ENCODE measurements at places on chromosomes 2 and 18. TPM values are rescaled to one million over a fixed set of nuclear protein-coding genes. Genes with fewer than 3 reads are reported as not detected.

DNA sequence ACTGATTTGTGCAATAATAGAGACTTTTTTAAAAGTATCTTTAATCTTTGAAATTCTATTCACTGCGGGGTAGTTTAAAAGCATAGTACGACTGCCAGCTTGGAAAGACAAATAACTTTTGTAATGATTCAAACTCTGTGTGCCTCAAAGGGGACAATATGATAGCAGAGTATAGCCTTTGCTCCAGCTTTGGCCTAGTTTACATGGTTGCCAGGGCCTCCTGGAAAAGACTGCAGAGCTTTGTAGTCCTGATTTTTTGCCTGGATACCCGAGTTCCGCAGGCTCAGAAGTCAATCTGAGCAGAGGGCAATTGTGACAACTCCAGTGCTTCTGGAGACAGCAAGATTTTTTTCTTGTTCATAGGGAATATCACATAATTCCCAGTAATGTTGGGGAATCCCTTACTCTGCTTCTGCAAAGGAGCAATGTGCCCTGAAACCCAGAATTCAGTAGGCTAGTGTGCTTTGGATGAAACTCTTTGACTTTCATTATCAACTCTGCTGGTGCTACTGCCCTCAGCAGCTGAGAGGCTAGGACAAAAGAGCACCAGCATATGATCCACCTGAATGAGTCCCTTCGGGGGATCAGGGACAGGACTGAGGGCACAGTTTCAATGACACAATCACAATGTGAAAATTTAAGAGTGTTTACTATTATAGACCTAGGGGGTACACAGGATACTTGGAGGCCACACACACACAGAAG, 768.1 kb downstream of the TMEM182 start:
- no peak overlapping the region for H3K4me3 ChIP-seq
- H3K4me1 ChIP-seq, result no peaks in the 10 kb centered on the region
- no peak for DNase-seq
- no peaks in the 10 kb centered on the region for H3K36me3 ChIP-seq
- no peak overlapping the region for H3K27ac ChIP-seq

DNA sequence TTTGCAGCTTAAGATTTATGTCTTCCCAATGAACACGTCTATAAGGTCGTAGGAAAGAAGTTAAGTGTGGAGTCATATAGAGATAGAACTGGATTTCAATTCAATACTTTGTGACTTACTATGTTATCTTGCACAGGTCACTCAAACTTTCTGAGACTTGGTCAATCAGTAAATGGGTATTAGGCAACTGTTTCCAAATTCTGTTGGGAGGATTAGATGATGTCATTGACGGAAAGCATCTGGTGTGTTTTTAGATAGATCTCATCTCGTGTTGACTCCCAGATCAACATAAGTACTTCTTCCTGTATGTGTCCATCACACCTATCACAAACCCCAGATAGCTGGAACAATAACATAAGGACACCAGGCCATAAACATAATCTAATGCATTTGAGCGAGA, 771.1 kb upstream of the FANCL start:
- H3K27me3 ChIP-seq, result no peaks in the 10 kb centered on the region
- no peak overlapping the region for H3K27ac ChIP-seq
- no peak for DNase-seq

Gene HAUS1
- total RNA-seq, result 20.9 TPM

Gene ASIC4
- total RNA-seq, result not detected

DNA sequence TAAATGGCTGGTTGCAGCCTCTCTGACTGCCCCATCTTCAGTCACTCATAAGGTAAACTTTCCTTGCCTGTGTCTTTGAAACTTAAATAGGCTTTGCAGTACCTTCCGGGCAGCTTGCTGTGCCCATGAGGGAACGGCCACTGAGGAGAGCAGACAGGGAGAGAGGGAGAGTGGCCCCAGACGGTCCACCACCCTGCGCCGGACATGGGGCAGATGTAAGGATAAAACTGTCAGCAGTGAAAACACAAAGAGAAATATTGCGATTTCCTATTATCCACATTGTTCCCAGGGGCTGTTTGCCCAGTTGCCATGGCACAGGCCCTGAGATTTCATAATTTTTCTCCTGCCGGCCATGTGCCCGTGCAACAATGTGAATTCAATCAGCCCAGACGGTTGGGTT, 265.9 kb upstream of the SALL3 start:
- no peaks in the 10 kb centered on the region for H3K4me1 ChIP-seq
- H3K27me3 ChIP-seq, result no peaks in the 10 kb centered on the region
- H3K27ac ChIP-seq, result no peak overlapping the region
- H3K4me3 ChIP-seq, result no peak overlapping the region

GRCh38 chr2:199928626-199929025, 17.5 kb downstream of the C2orf69 start:
- H3K36me3 ChIP-seq, result no peaks in the 10 kb centered on the region
- no peak for DNase-seq
- H3K4me3 ChIP-seq, result no peak overlapping the region
- no peaks in the 10 kb centered on the region for H3K27me3 ChIP-seq

DNA sequence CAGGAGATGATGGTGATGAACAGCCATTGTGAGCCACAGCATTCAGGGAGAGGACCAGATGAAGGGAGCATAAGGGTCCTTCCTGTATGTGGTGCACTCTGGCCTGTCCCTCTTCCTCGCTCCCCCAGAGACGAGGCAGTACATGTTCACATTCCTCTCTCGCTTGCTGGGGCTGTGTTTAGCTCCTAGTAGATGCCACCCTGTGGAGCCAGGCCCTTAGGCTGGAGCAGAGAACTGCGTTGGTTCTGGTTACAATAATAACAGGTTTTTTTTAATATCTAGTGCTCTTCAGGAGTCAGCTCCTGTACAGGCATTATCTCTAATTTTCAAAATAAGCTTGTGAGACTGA, 171.1 kb upstream of the MYT1L start:
- no peak overlapping the region for H3K27ac ChIP-seq
- H3K4me1 ChIP-seq, result no peaks in the 10 kb centered on the region
- H3K36me3 ChIP-seq, result no peaks in the 10 kb centered on the region
- DNase-seq, result peak; percentile 52

Gene CIB4
- total RNA-seq, result not detected

DNA sequence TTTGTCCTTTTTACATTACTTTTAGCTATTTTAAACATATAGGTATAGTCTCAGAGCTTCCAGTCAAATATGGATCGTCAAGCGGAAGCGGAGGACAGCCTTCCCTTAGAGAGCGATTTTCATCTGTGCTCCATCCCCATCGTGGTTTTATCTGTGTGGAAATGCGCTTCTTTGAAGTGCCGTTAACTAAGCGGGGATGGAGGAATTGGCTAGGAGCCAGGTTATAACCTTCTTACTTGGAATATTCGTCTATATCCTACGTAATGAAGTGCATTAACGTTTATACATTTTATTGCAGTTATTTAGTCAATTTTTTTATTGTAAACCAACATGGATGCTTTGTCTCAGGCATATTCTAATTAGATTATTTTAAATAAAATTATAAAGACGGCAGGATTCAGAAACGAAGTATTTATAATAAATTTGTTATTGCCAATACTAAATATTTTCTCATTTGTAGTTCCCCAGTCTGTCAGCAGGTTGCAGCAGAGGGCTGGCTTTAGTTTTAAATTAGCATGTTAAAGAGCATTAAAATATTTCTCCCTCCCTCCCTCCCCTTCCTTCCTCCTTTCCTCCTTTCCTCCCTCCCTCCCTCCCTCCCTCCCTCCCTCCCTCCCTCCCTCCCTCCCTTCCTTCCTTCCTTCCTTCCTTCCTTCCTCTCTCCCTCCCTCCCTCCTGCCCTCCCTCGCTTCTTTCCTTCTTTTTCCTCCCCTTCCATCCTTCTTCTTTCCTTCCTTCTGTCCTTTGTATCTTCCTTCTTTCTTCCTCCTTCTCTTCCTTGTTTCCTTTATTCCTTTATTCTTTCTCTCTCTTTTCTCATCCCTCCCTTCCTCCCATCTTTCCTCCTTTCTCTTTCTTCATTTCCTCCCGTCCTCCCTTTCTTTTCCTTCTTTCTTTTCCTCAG, 80.6 kb upstream of the DOCK10 start:
- H3K4me3 ChIP-seq, result no peak overlapping the region
- no peaks in the 10 kb centered on the region for H3K36me3 ChIP-seq
- H3K4me1 ChIP-seq, result no peaks in the 10 kb centered on the region
- DNase-seq, result no peak

Gene APOB
- total RNA-seq, result not detected

DNA sequence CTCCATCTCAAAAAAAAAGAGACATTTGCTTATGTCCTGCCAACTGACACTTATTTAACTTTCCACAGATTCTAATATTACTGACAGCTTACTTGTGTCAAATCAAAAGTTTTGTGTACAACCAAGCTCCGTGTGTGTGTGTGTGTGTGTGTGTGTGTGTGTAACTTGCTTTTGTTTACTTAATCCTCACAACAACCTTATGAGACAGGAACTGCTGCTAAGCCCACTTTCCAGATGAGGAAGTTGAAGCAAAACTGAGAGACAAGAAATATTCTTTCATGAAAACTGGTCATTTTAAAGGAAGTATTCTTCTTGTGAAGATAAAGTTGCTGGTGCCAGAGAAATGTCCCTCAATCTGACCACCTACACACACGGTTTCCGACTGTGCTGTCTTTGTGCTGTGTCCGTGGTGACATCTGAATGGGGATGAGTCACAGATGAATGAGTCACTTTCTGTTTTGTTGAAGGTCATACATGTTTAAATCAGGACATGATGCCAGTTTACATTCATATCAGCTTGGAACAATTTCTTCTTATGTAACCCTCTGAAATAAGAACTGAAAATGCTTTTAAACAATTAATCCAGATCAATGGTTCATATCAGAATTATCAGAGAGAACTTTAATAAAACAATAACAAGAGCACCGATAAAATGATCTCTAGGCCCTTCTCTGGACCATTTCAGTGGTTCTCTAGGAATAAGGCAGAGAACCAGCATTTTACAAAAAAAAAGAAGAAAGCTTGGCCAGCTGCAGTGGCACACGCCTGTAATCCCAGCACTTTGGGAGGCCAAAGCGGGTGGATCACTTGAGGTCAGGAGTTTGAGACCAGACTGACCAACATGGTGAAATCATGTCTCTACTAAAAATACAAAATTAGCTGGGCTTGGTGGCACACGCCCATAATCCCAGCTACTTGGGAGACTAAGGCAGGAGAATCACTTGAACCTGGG, 95.5 kb downstream of the THNSL2 start:
- DNase-seq, result no peak
- no peak overlapping the region for H3K27ac ChIP-seq
- no peaks in the 10 kb centered on the region for H3K36me3 ChIP-seq
- H3K4me1 ChIP-seq, result no peaks in the 10 kb centered on the region

Gene TEKT4
- not detected for total RNA-seq

DNA sequence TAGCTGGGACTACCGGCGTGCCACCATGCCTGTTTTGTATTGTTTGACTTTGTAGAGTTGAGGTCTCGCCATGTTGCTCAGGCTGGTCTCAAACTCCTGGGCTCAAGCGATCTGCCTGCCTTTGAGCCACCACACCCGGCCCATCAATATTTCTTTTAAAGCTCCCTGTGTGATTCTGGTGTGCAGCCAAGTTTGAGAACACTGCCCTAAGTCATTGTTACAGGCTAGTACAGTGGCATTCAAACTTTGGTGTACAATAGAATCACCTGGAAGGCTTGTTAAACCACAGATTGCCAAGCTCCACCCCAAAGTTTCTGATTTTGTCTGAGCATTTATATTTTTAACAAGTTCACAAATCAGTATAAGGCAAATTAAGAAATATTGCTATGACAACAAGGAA, 99.9 kb downstream of the RBBP8 start:
- H3K4me3 ChIP-seq, result no peak overlapping the region
- no peak for DNase-seq
- no peak overlapping the region for H3K27ac ChIP-seq
- no peaks in the 10 kb centered on the region for H3K36me3 ChIP-seq
- no peaks in the 10 kb centered on the region for H3K4me1 ChIP-seq

GRCh38 chr2:56688661-56689060, 504.9 kb downstream of the CCDC85A start:
- H3K4me1 ChIP-seq, result no peaks in the 10 kb centered on the region
- H3K27me3 ChIP-seq, result no peaks in the 10 kb centered on the region
- DNase-seq, result no peak
- no peak overlapping the region for H3K27ac ChIP-seq
- H3K4me3 ChIP-seq, result no peak overlapping the region

- peaks cover 15% of the 10 kb centered on the region for H3K4me1 ChIP-seq
- H3K27me3 ChIP-seq, result no peaks in the 10 kb centered on the region
- H3K4me3 ChIP-seq, result no peak overlapping the region
- no peaks in the 10 kb centered on the region for H3K36me3 ChIP-seq
Observed at GRCh38 chr2:42752314-42752713, 11.6 kb downstream of the OXER1 start.

DNA sequence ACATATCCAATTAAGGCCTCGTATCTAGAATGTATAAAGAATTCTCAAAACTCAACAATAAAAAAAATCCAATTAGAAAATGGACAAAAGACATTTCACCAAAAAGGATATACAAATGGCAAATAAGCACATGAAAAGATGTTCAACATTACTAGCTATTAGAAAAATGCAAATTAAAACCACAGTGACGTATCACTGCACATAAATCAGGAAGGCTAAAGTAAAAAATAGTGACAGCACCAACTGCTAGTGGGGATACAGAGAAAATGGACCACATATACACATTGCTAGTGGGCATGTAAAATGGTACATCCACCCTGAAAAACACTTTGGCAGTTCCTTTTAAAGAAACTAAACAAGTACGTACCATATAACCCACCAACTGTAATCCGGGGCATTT, 59.7 kb downstream of the SMAD4 start:
- H3K4me3 ChIP-seq, result no peak overlapping the region
- H3K27ac ChIP-seq, result no peak overlapping the region
- H3K27me3 ChIP-seq, result no peaks in the 10 kb centered on the region
- no peak for DNase-seq
- peaks cover 16% of the 10 kb centered on the region for H3K36me3 ChIP-seq
- H3K4me1 ChIP-seq, result no peaks in the 10 kb centered on the region

Gene HOXD13
- total RNA-seq, result 15.7 TPM

Gene EFHD1
- total RNA-seq, result 22.6 TPM

Gene ALK
- total RNA-seq, result 0.74 TPM

GRCh38 chr2:207225773-207226172, 60.0 kb upstream of the KLF7 start:
- no peak for DNase-seq
- no peak overlapping the region for H3K27ac ChIP-seq
- H3K4me1 ChIP-seq, result peaks cover 17% of the 10 kb centered on the region
- no peak overlapping the region for H3K4me3 ChIP-seq
- no peaks in the 10 kb centered on the region for H3K36me3 ChIP-seq

DNA sequence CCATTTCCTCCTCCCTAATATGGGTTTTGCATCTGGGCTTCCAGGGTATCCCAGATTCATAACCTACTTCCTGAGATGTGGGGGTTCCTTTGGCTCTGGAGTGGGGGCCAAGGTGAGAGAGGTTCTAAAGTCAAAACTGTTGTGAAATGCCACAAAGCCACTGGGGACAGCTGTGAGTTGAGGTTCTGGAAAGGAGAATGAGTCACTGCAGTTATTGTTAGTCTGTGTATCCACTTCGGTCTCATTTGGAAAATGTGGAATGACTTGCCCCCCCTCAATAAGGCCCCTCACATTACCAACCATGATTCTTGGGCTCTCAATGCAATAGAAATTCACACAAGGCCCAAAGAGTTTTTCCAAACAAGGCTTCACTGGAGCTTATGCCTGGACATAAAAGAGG, 51.1 kb upstream of the LGALSL start:
- H3K4me1 ChIP-seq, result peaks cover 40% of the 10 kb centered on the region
- H3K27ac ChIP-seq, result peak overlapping the region; percentile 77
- no peaks in the 10 kb centered on the region for H3K36me3 ChIP-seq
